NCI-H1417 (cell line): ENCODE measurements at places on chromosomes 12 and 14.

- no peak for DNase-seq
Measured at GRCh38 chr12:6542209-6543009, 8.1 kb downstream of the GAPDH start.

DNA sequence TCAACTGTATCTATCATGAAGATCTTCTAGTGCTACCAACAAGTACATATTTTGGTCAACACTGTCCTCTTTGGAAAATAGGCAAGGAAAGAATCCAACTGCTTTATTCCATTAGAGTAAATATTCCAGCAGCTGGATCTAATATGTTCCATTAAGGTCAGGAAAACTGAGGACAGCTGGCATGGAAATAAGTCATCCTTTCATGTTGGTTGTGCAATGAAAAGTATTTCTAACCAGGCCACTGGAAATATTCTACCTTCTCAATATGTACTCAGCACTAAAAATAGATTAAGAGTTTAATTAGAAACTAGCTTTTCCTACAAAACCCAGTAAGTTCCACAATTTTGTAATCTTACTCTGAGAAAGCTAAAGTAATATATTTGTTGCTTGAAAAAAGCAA, 19.6 kb downstream of the HIGD1C start:
- DNase-seq: no peak

- no peak for DNase-seq
Measured at GRCh38 chr14:100730581-100730980, 3.9 kb downstream of the DLK1 start.

DNA sequence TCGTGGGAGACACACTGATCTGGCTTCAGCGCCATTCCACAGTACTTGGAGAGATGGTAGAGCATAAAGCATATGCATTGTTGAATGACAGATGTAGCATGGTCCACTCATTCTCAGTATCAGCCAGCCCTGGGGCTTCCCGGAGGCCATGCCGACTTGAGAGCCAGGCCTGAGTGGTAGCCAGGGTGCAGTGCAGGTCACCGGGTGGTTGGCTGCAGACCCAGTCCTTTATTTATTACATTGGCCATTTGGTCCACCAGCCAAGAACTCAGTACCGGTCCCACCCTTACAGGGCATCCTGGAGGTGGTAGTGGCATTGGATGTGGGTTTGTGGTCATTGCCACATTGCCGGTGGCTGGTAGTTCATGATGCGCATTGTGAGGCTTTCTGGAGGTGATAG, 121.6 kb upstream of the RTL1 start:
- no peak for DNase-seq

GRCh38 chr14:74257078-74257940, 18.1 kb downstream of the VSX2 start:
- DNase-seq: peak; percentile 80

GRCh38 chr12:48822139-48822538, 3.8 kb downstream of the CACNB3 start:
- DNase-seq: no peak

DNA sequence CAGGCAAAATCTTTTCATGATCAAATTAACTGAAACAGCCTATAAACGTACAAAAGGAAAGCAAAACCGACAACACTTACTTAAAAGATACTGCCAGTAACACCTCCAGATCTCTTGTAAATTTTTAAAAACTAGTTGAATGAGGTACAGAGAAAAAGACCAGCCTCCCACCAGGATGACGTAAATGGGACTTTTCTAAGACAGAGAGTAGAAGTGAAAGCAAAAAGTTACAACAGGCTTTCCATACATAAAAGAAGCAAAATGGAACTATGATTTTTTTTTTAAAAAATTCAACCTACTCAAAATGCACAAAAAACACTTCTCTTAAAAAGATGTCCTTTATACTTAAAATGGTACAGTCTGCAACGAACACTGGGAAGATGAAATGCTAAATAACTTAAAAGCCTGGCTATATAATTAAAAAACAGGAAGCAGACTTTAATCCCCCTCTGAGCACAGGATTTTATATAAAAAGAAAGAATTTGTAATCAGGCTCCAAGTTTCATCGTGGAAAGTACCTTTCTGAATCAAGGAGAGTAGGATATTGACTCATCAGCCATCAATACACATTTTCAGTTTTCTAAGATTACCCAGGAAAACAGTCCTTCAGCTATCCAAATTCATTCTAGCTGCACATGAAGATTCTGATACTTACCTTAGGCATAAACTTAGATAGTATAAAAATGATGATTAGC, 14.2 kb upstream of the MYO1A start:
- DNase-seq: no peak

DNA sequence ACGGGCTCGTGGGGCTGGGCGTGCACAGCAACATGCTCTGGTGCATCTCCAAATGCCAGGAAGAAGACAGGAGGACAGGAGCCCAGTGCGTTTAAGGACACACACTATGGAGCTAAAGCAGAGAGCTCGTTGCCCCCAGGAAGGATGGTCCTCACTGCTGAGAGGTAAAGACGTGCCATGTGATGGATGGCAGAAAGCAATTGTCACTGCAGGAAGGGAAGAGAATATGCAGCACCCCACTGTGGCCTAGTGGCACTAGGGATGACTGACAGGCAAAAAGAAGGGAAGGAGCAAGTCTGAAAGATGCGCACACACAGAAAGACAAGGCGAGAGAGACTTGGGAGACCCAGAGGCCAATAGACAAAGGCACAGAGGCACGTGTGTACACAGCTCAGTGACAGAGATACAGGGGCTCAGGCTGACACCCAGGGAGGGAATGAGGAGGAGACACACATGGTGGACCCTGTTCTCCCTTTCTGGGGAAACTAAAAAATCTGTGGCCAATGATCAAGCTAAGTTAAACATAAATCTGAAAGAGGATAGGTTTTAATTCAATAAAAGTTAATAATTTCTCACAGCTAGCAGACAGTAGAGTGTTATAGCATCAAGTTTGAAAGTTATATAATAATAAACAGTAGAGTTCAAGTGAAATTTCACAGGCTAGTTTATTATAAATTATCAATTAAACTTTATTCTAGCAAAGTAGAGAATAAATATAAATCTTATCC, 78.8 kb downstream of the CRACR2A start:
- no peak for DNase-seq

GRCh38 chr12:124750787-124751471, 112.7 kb downstream of the SCARB1 start:
- DNase-seq: peak; percentile 26

DNA sequence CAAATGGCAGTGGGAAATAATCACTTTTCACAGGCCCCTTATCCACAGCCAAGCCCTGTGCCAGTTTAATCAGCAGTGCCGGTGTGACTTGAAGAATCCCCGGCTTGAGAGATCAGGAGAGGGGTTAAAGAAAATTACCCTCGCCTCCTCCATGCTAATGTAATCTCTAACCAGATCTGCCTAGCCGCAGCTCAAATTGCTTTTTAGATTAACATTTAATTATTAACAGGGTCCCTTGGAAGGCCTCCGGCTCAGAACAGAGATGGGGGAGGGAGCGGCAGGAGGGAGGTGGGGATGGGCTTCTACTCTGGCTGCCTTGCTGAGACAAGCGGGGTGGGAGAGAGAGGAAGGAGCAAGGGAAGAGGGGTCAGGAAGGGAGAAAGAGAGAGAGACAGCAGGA, 24.0 kb downstream of the FAM222A start:
- no peak for DNase-seq

GRCh38 chr14:60222820-60223219, 26.2 kb upstream of the PPM1A start:
- DNase-seq: no peak

DNA sequence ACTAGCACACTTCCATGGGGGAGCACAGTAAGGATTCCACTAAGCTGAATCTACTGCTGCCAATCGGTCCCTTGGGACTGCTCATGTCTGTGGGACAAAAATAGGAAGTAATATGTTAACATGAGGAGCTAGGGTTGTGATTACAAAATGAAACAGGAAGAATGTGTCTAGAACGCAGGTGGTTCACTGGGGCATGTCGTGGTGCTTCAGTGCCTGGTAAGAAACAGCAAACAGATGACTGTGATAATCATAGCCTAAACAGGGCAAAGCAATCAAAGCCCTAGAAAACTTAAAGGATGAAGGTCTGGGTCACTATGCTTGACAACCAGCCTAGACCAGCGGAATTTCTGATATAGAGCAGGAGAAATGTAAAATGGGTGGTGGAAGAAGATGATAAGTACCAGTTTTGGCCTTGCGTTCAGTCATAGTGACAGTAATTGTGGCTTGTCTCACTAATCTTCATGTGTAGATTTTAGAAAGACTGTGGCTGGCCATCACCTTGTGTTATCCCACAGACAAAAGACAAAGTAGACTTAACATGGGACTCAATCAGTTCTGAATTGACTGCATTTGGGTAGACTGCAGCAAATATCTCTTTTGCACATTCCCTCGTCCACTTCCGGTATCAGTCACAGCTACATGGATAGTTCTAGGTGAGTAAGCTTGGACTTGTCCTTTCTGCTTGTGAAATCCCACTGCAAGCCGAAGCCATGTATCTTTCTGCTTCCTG, 51.4 kb downstream of the WASHC3 start:
- no peak for DNase-seq

DNA sequence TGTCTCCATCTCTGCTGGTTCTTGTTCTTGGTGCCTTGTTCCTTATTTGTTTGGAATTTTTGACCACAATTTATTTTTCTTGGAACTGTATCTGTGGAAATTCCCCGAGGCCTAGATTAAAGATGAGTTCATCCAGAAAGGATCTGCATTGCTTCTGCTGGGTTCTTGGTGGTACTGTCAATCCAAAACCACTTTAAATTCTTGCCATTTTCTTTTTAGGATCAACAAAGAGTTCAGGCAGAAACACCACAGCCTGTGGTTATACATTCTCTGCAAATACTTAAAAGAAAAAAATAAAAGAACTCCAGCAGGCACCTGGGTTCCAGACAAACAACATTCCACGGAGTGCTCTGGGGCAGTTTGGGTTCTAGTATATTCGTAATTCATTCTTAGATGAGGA, 6.0 kb upstream of the VAMP1 start:
- DNase-seq: no peak

- DNase-seq: no peak
Measured at GRCh38 chr12:65798918-65799317, 25.4 kb upstream of the HMGA2 start.

DNA sequence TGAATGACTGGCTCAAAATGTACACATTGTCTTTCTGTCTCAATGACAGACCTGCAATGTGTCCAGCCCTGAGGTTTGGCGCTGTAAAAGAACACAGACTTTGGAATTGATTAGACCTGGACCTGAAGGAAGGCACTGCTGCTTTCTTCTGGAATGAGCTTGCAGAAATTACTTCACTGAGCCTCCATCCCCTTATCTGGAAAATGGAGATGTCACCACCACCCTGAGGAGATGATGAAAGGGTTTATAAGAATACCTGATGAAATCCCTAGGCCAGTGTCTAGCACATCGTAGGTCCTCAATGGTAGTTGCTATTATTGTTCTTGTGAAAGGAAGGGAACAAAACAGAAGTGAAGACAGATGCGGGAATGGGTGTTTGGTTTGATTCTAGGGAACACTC, 9.7 kb upstream of the WSB2 start:
- no peak for DNase-seq

- DNase-seq: no peak
Measured at GRCh38 chr12:108498136-108498535, 16.9 kb upstream of the FICD start.

DNA sequence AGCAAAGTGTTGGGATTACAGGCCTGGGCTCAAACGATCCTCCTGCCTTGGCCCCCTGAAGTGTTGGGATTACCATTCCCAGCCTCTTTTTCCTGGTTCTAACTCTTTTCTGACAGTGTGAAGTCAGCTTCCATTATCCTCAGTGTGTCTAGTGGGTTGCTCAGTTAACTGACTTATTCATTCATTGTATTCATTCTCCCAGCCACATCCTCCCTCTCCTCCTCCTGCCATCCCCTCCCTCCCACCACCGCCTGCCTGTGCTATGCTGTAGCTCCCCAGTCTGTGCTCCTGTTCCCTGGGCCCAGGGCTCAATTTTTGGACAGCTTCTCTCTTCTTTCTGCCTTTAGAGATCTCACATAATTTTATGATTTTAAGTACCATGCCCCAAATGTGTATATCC, 19.4 kb downstream of the ATP6V0A2 start:
- no peak for DNase-seq

GRCh38 chr12:94725375-94726168, 75.2 kb upstream of the TMCC3 start:
- no peak for DNase-seq

- DNase-seq: no peak
Measured at GRCh38 chr14:41521891-41522290, 84.8 kb upstream of the LRFN5 start.

DNA sequence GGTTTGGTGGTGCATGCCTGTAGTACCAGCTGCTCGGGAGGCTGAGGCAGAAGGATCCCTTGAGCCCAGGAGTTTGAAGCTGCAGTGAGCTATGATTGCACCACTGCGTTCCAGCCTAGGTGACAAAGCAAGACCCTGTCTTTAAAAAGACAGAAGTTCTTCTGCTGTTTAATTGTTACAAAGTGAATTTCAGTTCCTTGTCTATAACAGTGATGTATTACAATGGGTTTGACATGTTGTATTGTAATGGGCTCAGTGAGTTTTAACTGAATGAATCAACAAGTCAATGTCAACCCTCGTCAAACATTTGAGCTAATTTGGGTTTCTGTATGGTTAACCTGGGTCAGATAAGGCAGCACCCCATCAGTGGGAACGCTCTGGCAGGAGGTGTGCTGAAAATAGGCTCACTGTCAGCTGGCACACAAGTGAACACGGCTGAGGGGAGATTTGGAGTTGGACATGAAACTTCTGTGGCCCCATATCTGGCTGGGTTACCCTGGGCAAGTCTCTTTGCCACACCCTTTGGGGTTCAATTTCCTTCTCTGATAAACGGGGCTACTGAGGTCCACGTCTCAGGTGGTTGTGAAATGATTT, 14.0 kb upstream of the TRPV4 start:
- DNase-seq: no peak
